Eye (tissue), 1 donor: ENCODE measurements at places on chromosomes 4 and X.

- no peak for DNase-seq
Measured at GRCh38 chrX:34379891-34380290, 247.8 kb upstream of the FAM47A start.

DNA sequence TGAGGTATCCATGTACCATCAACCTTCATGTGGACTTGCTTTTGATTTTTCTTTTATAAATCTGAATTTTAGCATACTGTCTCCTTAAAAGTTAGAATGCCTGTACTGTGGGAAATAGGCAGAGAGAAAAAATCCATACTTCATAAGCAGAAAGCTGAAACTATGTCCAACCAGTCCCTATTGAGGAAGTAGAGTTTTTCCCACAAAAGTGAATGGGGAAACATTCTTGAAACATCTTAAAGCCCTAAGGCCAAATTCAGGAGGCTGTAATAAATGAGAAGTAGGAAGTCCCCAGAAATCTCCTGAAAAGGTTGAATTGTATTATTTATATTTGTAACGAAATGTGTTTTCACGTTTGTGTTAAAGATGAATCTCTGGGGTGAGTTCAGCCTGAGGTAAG lies 56.3 kb downstream of the ENOX2 start:
- no peak for DNase-seq

GRCh38 chr4:119264743-119265142 lies 52.2 kb downstream of the USP53 start:
- DNase-seq: no peak

GRCh38 chrX:130028196-130028595 lies 45.8 kb downstream of the BCORL1 start:
- DNase-seq: peak; percentile 6

- no peak for DNase-seq
Measured at GRCh38 chr4:108144451-108144850, 24.3 kb downstream of the LEF1 start.

DNA sequence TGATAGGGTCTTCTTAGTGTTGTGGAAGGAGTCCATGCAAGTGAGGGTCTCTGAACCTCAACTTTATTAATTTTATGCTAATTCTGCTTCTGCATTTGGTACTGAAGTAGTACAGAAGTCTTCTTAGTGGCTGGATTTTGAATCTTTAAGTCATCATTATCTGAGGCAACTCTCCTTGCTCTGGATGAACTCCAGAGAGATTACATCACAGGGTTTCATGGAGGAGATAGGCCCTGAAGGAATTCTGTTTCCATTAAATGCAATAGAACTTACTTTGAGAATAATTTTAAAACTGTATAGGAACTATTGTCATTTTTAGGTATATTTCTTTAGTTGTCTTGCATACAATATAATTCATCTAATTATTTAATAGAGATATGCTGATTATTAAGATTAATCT lies 451.2 kb downstream of the FAT4 start:
- DNase-seq: no peak

GRCh38 chrX:30734782-30735181 lies 81.6 kb downstream of the GK start:
- no peak for DNase-seq

DNA sequence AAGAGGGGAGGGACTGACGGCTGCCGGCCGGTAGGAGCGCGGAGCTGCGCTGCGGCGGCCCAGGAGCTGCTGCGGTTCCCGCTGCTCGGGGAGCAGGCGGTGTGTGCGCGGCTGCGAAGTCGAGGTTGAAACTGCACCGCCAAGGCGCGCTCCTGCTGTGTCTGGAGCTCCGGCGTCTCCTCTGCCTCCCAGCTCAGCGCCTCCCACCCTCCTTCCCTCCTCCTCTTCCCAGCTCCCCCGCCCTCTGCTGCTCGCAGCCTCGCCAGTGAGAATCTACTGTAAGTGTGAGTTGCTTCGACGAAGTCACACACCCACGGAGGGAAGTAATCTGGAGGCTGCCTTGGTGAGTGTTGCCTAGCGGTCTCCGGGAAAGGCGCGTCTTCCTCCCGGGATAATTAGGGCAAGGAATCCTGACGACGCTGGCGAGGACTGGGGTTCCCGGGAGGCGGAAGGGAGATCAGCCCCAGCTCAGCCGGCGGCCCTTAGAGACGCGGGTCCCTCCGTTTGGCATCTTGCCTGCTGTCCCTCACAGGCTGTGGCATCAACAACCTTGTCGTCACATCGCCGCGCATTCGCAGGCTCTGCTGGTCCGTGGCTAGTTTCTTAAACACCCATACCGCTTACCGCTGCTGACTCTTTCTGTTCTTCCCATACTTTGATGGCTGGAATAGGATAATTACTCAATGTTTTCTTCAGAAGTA lies at the start of gene EPHA5:
EPHA5 (minus strand) TSS at position 159 of the 701 bp plus-strand sequence. CDS start 747 bp downstream, outside the sequence.
- DNase-seq: peak; percentile 97

- DNase-seq: no peak
Measured at GRCh38 chr4:144141493-144141892, 975 bp upstream of the GYPA start.

DNA sequence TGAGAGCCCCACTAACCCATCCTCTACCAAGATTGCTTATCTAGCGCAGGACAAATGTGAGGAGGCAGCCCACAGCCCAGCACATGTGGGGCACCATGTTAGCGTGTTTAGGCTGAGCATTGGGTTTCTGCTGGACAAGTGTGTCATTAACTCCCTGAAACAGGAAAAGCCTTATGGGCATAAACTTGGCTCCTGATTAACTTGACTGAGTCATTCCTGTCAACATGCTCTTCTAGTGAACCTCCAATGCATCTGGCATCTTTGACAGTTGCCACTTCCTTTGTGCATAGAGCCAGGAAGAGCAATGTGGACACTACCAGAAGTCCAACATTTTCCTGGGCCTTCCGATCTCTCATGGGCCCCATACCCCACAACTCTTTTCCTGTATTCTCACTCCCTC lies 2.5 kb downstream of the SPIN2A start:
- no peak for DNase-seq

DNA sequence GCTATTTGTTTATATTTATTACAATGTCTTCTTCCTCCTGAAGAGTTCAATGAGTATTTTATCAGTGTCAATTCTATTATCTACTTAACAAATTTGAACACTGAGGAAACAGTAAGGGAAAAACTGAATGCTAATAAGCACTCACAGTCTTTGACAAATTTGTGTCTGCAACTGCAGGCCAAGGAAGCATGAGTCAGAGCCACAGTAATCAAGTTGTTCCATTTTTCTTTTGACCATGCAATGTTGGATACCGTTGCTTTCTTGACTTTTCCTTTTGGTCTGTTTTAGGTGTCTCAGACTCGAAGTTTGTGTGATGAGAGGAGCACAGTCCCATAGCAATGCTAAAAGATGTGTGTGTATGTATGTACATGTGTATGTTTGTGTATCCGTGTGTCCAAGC lies 359.6 kb downstream of the IL1RAPL1 start:
- no peak for DNase-seq

DNA sequence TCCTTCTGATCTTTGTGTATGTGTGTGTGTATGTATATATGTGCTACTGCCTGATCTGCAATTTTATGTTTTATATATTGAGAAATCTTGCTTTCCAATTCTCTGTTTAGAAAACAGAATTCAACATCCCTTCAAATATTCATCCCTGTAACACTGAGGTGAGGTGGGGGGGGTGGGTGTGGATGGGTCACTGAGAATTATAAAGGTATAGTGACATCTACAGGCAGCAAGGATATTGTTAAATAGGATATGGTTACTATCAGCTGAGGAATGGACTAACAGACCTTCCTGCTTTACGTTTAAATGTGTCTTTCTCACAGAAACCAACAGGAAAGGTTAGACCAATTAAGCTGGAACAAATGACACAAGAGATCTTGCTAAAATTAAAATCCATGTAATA lies 19.0 kb upstream of the MAGEB2 start:
- peak; percentile 5 for DNase-seq

- peak; percentile 25 for DNase-seq
Measured at GRCh38 chr4:173514641-173515217, 15.3 kb downstream of the HAND2 start.

DNA sequence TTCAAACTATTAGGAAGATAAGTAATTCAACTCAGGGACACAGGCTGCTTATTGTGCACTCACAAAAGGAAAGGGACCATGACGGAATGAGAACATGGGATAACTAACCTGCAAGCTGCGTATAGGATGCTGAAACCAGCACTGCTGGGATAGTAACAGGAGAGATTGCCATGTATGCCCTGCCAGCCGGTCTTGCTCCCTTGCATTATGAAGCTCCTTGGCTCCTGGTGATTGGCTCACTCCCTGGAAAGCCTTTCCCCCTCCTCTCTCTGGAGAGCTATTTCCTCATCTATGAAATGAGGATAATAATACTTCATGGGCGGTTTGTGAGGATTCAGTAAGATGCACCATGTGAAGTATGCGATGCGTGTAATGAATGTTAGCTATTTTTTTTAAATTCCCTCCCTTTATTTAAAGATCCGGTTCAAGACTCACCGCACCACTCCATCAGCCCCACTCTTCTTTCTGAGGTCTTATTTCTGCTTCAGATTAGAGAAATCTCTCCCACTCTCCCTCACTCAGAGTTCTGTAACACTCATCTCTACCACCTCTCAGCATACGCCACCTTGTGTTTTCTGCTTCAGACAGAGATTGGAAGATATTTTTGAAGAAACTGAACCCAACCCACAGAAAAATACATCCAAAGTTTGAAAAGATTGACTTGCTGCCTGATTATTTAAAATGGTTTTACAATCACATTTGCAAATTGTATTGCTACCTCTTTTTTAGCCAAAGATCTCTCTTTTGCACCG lies 18.4 kb downstream of the MSMO1 start:
- no peak for DNase-seq

GRCh38 chr4:140243278-140243753 lies 89.3 kb upstream of the MAML3 start:
- DNase-seq: no peak
